ENCODE measurements at places on chromosomes 16 and 17. TPM values are rescaled to one million over a fixed set of nuclear protein-coding genes. Genes with fewer than 3 reads are reported as not detected.
A peak's percentile ranks its signal among the peaks of the same experiment; 100 is the strongest.

The SALL1 gene
- total RNA-seq, result 4.1 TPM

The KRT39 gene
- not detected for total RNA-seq

The STAT5A gene
- total RNA-seq, result 22.4 TPM

The HOXB7 gene
- total RNA-seq, result 31.4 TPM

The PRSS21 gene
- 1.1 TPM for total RNA-seq

GRCh38 chr16:6258056-6258455, 1074.6 kb upstream of the RBFOX1 start:
- H3K4me3 ChIP-seq, result no peak overlapping the region
- H3K4me1 ChIP-seq, result no peaks in the 10 kb centered on the region
- no peaks in the 10 kb centered on the region for H3K27me3 ChIP-seq
- H3K36me3 ChIP-seq, result no peaks in the 10 kb centered on the region
- H3K27ac ChIP-seq, result no peak overlapping the region

DNA sequence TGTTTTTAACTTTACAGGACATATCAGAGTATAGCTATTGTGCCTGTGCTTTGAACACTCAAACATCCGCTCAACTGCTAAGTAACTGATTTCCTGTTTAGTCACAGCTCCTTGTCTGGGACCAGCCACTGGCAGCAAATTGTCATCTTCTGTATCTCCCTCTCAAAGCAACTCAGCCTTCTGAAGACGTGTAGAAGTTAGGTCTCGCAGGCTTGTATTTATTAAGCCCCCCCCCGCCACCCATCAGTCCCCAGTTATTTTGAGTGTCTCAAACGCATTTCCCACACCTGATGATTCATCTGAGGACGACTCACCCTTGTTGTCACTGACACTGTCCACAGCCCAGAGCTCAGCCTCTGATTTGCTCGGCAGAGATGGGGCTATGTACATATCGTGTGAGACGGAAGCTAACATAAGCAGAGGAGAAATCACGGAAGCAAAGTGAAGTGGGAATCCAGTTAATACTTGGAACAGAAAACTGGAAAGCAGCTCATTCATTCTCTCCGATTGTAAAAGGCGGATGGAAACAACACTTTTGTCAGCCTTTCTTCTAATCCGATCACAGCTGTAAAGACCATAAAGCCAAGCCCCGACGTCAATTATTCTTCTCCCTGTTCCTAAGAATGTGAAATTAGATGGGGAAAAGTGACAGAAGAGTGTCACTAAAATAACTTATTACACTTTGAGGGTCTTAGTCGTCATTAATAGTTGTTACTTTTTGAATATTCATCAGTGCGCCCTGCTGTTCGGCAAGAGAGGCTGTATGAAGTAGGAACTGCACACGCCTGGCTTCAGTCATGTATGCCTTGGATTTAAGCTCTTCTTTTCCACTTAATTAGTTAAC, 64.2 kb downstream of the PITPNC1 start:
- no peaks in the 10 kb centered on the region for H3K36me3 ChIP-seq
- peak overlapping the region; percentile 55 for H3K27ac ChIP-seq
- H3K4me1 ChIP-seq, result no peaks in the 10 kb centered on the region
- peak overlapping the region; percentile 7 for H3K4me3 ChIP-seq
- H3K27me3 ChIP-seq, result no peaks in the 10 kb centered on the region
- DNase-seq, result peak; percentile 34

Data from colonic mucosa (tissue), 4 donors.